ENCODE measurements at places on chromosomes 7 and 10.

GRCh38 chr7:112726076-112726475 lies 64.1 kb downstream of the TMEM168 start:
- no peak for DNase-seq

- no peak for DNase-seq
These were observed 141.6 kb downstream of the EMX2 start for GRCh38 chr10:117684046-117684610.

DNA sequence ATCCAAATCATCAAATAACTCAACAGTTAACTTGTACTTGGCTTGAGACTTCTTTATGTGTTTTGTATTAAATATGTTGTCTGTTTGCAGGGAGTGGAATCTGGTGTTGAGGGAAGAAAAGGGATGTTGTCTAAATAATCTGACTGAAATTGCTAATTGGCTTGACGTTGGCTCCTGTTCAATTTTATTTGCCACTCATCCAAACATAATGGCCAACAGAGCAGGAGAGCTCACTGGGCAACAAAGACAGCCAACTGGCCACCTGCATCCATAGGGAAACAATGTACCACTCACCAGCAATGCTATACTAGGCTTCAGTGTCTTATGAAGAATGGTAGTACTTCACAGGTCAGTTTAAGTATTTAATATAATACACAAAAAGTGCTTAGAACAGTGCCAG lies 80.5 kb downstream of the FAM13C start:
- DNase-seq, result no peak

DNA sequence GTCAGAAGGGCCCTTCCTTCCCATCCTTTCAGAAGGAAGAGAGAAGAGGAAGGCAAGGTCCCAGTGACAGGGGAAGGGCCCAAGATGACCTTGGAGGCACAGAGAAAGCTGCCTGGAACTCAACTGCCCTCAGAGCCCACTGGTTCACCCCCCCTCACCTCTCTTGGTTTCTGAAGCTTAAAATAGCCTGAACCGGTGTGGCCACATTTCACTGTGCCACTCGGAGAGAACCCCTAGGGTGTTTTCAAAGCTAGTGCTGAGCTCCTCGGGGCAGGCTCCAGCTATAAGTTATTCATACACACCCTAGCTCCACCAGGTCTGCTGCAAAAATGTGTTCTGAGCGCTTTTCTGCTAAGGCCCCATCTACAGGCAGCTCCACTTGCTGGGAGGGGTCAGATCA lies 60.9 kb upstream of the ADRB1 start:
- DNase-seq, result no peak

DNA sequence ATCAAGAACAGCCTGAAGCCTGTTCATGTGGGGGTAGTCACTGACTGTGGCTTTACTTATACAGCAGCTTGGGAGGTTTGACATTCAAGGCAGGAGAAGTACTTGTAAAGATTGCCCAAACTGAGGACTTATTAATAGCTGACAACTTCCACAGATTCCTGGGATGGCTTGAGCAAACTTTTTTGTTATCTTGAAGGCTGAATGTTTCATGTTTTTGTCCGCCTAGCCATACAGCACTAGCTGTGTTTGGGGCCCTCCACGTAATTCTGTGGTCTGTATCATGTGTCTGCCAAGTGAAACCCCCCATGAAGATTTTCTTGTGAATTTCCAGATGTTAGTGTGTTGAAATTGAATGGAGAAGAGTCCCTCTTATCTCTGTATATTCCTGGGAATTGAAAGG lies 38.6 kb downstream of the FAS start:
- no peak for DNase-seq

DNA sequence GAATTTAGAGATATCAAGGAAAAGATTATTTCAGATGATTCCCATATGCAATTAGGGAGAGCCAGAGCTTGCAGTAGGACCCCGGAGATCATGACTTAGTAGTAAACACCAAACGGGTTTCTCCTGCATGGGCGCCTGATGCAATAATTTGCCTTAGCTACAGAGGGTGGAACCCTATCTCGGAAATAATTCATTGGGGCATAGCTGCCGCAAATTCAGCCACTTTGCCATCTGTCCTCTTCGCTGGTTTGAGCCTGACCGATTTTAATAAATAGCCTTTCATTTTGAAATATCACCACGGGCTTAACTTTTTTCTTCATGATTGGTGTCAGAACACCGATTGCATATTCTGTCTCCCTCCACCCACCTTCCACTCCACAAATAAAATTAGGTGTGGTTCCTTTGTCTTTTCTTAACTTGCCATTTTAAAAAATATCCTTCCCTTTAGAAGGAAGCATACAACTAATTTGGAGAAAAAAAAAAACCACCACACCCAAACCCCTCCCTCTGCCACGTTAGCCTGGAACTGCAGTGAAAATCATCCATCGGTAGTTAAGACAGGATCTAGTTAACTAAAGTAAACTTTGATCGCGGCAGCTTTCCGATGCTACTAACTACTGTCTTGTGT lies 1.4 kb downstream of the GARS1 start:
- no peak for DNase-seq

- DNase-seq, result no peak
These were observed 1.1 kb upstream of the LBX1 start for GRCh38 chr10:101230183-101230917.

DNA sequence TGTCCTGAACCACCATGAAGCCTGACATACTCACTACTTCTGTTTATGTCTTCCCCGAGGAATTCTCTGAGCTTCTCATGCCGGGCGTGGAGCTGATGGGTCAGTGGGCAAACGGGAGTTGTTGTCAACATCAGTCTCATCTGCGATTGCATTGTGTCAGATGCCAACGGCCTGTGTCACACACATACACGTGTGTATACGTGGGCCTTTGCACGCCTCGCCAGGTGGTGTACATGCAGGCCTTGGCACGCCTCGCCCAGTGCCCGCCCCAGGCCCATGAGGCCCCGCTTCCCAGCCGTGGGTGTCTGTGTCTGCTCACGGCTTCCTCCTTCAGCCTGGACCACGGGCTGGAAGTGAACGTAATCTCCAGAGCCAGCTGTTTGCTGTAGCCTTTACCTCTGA lies 7.5 kb upstream of the CSGALNACT2 start:
- DNase-seq, result no peak

DNA sequence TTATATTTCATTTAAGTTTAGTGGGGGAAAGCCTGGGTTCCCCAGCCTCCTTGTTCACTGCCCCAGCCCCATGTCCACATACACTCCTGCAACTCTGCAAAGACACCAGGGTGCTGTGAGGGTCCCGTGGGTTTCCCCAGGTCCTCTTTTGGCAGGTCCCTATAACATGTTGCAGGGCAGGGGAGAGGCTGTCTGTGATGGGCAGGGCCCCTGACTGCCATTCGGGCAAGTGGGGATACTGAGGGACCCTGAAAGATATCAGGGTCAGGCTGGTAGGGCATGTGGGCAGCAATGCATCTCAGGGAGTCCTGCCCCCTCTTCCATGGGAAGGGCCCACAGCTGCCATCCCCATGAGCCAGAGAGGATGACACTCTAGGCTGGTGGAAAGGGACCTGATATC lies 28.4 kb downstream of the RASGEF1A start:
- no peak for DNase-seq

DNA sequence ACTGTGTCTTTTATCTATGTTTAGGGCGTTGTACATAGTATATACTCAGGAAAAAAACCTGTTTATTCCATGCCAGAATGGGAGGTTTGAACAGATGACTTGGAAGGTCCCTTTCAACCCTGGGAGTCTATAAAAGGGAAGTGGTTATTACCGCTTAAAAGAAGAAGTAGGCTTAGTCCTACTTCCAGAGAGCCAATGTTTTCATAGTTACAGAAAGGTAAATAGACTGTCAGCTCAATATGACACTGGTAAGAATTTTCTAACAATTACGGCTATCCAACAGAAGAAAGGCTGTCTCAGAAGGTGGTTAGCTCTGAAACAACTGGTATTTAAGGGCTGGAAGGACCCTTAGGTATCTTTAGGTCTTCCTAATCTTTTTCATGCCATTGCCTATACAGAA lies 1.1 kb upstream of the TFAM start:
- no peak for DNase-seq

GRCh38 chr7:107879400-107880035 lies 11.5 kb upstream of the DLD start:
- DNase-seq, result no peak
